Activated B cell treated with CpG ODN at 0.5 μM for 24 hours (primary cell): ENCODE measurements at places on chromosomes 6 and 20. TPM values are rescaled to one million over a fixed set of nuclear protein-coding genes. Genes with fewer than 3 reads are reported as not detected.

The TGM3 gene
- total RNA-seq: not detected in 2 replicates

The LCA5 gene
- 0.17 and 0.18 TPM in 2 replicates for total RNA-seq

The C6orf132 gene
- total RNA-seq: not detected in 2 replicates

The PLAGL1 gene
- 28.5 and 33.5 TPM in 2 replicates for total RNA-seq

The SMOC2 gene
- total RNA-seq: not detected in 2 replicates

The INSM1 gene
- not detected in 2 replicates for total RNA-seq

The KIAA1755 gene
- not detected in 2 replicates for total RNA-seq

The ZC2HC1B gene
- total RNA-seq: 1.5 and 2.3 TPM in 2 replicates

The PPP1R11 gene
- total RNA-seq: 43.0 and 43.1 TPM in 2 replicates

The SDHAF4 gene
- 7.6 and 8.3 TPM in 2 replicates for total RNA-seq

The NHSL1 gene
- 1.0 and 1.4 TPM in 2 replicates for total RNA-seq

The NAA20 gene
- total RNA-seq: 44.8 and 47.6 TPM in 2 replicates

The MAVS gene
- 33.5 and 39.7 TPM in 2 replicates for total RNA-seq

The NKAPL gene
- total RNA-seq: 0.29 and 0.35 TPM in 2 replicates

The TNF gene
- 135 and 139 TPM in 2 replicates for total RNA-seq

The BTN3A1 gene
- 55.4 and 61.7 TPM in 2 replicates for total RNA-seq

The TAF8 gene
- 47.2 and 55.7 TPM in 2 replicates for total RNA-seq

The SLC2A10 gene
- not detected in 2 replicates for total RNA-seq

The ULBP2 gene
- total RNA-seq: 0.29 and 0.37 TPM in 2 replicates

The NKX2-4 gene
- not detected in 2 replicates for total RNA-seq

The EXOC2 gene
- total RNA-seq: 29.8 and 30.8 TPM in 2 replicates

The GCM1 gene
- total RNA-seq: 0.29 and 0.34 TPM in 2 replicates

The PREX1 gene
- total RNA-seq: 65.0 and 71.4 TPM in 2 replicates

The CPXM1 gene
- total RNA-seq: 8.5 and 9.8 TPM in 2 replicates

The SLC12A5 gene
- total RNA-seq: not detected in 2 replicates

The FLRT3 gene
- not detected in 2 replicates for total RNA-seq

The SNX9 gene
- total RNA-seq: 38.8 and 40.0 TPM in 2 replicates

The STMND1 gene
- not detected in 2 replicates for total RNA-seq

The GRM1 gene
- not detected in 2 replicates for total RNA-seq

The COL20A1 gene
- not detected in 2 replicates for total RNA-seq

The CCN5 gene
- not detected in 2 replicates for total RNA-seq

The MCM8 gene
- 12.9 and 13.0 TPM in 2 replicates for total RNA-seq

The SLC4A11 gene
- 0.58 and 0.88 TPM in 2 replicates for total RNA-seq
